ENCODE measurements at places on chromosomes 12 and 14. TPM values are rescaled to one million over a fixed set of nuclear protein-coding genes. Genes with fewer than 3 reads are reported as not detected.

Gene CLEC9A
- not detected for total RNA-seq

Gene TMBIM4
- total RNA-seq, result 24.7 TPM

Gene GAPDH
- 8,927 TPM for total RNA-seq

Gene SLC38A6
- 20.2 TPM for total RNA-seq

Gene KLHL33
- total RNA-seq, result not detected

Gene PLEKHH1
- 3.5 TPM for total RNA-seq

Gene DYNC1H1
- total RNA-seq, result 210 TPM

Gene MYO1A
- 0.17 TPM for total RNA-seq

Gene GSC
- 0.55 TPM for total RNA-seq

Gene TAS2R50
- not detected for total RNA-seq

Gene ZDHHC22
- 0.11 TPM for total RNA-seq

Gene SPIC
- total RNA-seq, result not detected

Gene RNF34
- total RNA-seq, result 37.0 TPM

Gene ADAMTS20
- not detected for total RNA-seq

Gene ARPC3
- total RNA-seq, result 445 TPM

Gene SLC10A1
- not detected for total RNA-seq

Gene IL26
- total RNA-seq, result not detected

Gene PRH2
- not detected for total RNA-seq

Gene SERPINA1
- 3.1 TPM for total RNA-seq

Gene P2RX7
- not detected for total RNA-seq

Gene TAS2R8
- not detected for total RNA-seq

Gene LRP1
- 16.3 TPM for total RNA-seq

Gene PMCH
- not detected for total RNA-seq

Data from A549 treated with RU486 at 1 μM for 4 hours (cell line).